Stimulated activated naive CD8-positive, alpha-beta T cell treated with anti-CD3 and anti-CD28 coated beads, Interleukin-15, Interleukin-2, amounts not matched to agents 100 U/mL and 50 U/mL, for 24 hours (primary cell): ENCODE measurements at places on chromosomes 1 and 21.
A peak's percentile ranks its signal among the peaks of the same experiment; 100 is the strongest.

- no peak for DNase-seq
These were observed 92.2 kb downstream of the TBX19 start for GRCh38 chr1:168372861-168373371.

- DNase-seq, result no peak
These were observed 104.8 kb upstream of the SLC45A1 start for GRCh38 chr1:8213136-8213535.

GRCh38 chr21:35179990-35180540, 131.0 kb upstream of the RUNX1 start:
- no peak for DNase-seq

- DNase-seq, result no peak
These were observed 383.9 kb downstream of the PTBP2 start for GRCh38 chr1:97105531-97105930.

DNA sequence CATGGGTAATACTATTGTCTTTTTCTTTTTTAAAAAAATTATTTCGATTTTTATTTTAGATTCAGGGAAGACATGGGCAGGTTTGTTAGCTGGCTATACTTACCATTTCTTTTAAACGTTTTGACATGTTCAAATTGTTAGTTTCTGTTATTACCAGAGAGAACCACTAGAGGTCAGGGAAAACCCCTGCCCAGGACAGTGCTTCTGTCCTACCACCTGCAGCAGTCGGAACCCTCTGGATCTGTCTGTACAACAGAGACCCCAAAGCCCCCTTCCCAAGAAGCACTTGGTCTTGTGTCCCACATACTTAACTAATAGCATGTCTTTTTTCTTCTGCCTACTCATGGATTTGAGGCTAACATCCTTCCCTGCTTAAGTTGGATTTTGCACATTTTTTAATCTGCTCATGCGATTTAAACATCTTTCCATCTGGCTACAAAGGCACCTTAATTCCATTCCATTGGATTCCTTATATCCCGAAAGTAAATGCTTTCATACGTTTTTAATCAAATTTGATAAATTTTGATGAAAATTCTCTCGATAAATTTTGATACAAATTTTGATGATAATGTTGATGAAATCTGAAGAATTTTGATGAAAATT, 10.0 kb upstream of the C1orf115 start:
- DNase-seq, result no peak

GRCh38 chr21:41186755-41187536, 19.0 kb downstream of the BACE2 start:
- DNase-seq, result no peak

DNA sequence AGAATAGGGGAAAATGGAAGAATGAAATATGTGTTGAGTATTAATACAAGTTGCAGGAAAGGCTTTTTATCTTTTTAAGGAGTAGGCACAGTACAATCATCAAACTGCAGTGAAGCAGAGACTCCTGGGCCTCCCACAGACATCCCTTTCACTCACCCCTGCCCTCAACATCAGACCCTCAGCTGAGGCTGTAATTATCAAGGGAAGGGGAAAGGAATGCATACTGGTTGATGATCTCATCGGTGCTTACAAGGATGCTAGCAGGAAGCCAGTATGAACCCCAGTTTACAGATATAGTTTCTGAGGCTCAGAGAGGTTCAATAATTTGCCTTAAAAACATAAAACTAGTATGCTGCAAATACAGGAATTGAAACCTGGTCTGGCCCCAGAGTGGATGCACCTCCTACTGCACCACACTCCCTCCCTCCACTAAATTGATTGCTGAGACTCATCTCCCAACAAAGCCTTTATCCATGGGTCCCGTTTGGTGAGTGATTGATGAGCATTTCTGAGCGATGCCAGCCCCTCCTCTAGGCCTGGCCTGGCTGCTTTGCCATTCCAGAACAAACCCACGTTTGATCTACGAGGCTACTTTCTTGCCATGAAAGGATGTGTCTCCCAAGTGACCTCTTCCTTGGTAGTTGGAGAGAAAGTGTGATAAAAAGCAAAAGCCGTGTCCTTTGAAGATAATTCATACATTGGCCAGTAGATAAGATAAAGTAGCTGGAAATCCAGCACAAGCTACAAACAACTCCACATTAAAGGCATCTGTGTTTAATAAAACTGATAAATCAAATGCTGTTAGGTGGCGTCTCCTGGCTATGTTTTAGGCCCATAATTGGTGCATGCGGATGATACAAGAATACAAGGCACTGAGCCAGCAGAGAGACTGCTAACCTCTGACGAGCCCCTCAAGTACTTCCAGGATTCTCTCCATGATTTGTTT, 233.9 kb upstream of the CAMK1G start:
- DNase-seq, result no peak

DNA sequence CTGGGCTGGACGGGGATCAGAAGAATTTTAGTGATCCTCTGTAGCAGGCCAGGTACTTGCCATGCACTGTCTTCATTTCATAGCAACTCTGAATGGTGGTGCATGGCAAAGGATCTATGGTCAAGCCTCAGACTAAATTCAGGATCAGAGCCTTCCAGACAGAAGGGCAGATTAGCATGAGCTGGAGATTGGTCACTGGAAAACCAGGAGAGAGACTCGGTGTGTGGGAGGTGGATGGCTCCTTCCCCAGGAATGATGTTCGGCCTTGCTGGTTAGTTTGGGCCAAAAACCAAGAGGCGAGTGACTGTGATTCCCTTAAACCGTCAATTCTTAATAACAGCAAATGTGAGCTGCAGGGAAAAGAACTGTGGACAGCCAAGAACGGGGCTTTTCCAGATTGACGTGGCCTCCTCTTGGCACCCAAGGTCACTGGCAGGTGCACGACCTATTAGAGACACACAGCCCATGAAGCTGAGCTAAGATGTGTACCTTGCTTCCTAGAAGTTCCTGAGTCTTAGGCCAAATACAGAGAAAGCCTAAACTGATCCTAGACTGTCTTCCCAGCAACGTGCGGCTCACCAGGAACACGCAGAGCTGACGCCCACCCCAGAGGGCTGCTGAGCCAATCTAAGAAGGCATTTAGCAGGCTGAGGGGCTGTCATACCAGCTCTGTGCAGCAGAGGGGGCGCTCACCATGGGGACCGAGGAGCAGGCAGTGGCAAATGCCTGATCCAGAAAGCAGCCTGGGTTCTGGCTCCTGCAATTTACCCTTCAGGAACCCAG, 18.5 kb downstream of the ALDH4A1 start:
- DNase-seq, result peak; percentile 81

- no peak for DNase-seq
These were observed 152.3 kb upstream of the RGS18 start for GRCh38 chr1:192005976-192006375.

- no peak for DNase-seq
These were observed 179.4 kb downstream of the FMN2 start for GRCh38 chr1:240271081-240271480.

GRCh38 chr1:235951661-235952060, 85.0 kb upstream of the LYST start:
- DNase-seq, result no peak

DNA sequence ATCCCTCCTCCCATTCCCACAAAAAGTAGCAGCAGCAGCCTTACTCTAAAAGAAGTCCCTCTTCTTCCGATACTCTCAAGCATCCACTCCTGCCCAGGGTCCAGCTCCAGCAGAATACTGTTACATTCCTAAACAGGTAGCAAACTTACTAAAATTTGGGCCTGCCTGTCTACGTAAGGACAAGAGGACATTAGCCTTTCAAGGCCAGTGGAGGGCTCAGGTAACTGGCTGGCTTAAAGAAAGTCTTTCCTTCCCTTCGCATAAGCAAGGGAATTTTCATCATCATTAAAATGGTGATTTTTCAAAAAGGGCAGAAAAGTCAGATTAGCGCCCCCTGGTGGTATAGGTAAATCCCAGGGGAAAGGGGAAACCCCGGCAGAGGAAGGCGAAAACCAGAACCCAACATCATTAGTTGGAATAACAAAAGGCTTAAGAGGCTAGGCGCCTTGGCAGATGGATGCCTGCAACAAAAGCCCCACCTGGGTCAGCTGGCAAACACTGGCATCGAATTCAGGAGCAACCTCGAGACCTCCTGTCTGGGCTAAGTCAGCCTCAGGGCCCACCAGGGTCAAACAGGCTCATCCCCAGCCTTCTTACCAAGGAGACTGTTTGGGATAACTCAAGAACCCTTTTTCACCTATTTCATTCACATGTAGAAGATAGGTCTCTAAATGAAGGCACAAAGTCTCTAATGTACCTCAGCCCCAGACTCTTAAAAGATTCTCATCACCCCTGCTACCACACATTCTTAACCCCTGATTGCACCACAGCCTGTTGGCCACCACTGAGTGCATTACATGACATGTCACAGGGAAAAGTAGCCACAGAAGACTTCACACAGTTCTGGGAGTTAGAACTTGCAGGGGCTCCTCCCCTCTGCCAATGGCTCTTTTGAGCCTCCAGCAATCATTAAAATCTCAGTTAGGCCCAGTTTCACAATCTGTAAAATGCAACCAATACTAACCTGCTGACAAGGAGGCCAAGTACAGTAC, 36.7 kb downstream of the ERI3 start:
- DNase-seq, result peak; percentile 59

DNA sequence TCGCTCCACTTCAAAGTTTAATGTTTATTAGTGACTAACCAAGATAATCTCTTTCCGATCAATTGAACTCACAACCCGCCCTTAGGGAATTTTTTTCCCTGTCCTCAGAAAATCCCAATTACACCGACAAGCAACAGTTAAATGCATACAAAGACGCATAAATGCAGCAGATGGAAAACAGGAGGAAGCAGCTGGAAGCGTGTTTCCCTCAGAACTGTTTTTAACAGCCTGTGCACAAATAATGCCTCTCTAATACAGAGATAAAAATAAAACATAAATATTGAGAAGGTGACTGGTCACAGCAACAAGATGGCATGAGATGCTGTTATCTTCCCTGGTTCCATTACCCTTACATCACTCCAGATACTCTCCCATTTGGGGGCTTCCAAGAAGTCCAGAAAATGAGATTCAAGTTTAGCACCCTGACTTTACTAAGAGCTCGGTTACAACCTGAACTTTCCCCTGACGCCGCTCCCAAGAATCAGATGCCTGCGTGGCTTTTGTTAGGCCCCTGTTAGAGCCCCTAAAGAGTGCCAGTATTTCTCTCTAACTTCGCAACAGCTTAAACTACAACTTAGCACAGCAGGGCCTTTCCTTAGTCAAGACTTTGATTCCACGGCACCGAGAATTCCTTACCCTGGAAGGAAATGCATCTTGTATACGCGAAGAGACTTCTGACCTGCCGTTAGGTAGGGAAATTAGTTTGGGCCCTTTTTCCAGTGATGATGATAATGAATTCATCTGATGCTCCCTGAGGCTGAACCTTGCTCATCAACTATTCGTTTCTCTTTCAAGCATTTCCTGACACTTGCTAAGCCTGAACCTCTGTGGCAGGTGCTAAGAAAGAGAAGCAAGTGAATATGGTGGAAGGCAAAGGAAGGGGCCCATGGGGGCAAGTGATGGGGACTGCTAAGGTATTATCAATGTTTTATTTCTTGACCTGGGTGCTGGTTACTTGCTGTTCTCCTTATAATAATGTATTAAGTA, 137.7 kb upstream of the SMYD2 start:
- DNase-seq, result no peak

GRCh38 chr1:8941906-8942305, 3.8 kb upstream of the CA6 start:
- DNase-seq, result no peak

DNA sequence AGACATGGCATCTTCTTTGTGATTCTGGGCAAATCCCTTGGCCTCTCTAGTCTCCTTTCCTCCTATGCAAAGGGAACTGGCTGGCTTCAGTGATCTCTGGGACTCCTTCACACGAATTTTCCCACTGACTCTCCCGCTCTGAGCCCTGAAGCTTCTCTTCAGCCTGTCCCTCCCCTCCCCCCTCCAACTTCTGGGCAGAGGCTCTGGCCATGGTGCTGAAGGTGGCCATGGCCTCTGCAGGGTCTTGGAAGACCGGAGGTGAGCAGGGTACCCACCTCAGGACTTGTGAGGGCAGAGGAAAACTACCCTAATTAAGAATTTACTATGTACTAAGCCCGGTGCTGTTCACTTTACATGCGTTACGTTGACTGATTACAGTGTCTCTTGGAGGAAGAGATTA, 29.4 kb upstream of the POU3F1 start:
- DNase-seq, result no peak

- DNase-seq, result no peak
These were observed 50.3 kb downstream of the HIVEP3 start for GRCh38 chr1:41868241-41868998.

DNA sequence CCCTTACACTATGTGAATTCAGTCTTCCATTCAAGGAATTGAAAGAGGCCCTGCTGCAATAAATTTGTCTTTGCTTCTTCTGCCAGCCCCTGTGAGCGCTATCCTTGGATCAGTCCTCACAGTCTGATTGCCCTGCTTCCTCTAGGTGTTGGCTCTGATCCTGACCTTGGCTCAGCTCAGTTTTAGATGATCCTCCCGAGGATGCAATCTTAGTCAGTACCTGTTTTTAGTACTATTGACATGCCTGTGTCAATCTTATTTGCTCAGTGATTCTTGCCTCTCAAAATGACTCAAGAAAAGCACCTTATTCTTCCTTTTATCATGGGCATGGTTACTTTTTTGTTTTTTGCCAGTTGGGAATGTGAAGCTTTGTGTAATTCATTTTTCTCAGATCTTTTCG, 101.4 kb upstream of the KCNK1 start:
- no peak for DNase-seq

DNA sequence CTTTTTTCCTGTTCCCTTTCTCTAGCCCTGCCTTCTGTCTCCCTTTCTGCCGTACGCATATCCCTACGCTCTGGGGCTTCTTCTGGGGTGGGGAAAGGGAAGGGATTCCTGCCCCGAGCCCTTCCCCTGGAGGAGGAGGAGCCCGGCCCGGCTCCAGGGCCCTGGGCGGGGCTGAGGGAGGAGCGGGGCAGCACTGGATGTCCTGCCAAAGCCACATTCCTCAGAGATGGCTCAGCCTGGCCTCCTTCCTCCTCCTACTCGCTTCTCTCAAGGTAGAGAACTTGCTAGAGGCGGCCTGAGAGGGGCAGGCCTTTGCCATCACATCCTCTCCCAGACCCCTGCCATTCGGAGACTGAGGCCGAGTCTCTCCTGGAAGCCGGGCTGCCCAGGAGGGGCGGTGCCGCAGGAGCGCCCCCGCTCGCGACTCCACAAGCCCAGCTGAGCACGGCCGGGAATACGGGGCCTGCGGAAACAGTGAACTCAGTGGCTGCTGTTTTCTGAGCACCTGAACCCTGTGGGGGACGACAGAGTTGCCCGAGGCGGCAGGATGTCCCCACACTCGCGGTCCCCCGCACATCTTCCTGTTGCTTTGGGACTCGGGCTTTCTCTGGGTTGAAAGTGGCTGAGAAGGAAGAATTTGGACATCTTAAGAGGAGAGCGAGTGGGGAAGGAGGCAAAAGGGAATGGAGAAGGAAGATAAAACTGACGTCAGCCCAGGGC, 12.2 kb downstream of the ADAMTSL4 start:
- DNase-seq, result peak; percentile 75

DNA sequence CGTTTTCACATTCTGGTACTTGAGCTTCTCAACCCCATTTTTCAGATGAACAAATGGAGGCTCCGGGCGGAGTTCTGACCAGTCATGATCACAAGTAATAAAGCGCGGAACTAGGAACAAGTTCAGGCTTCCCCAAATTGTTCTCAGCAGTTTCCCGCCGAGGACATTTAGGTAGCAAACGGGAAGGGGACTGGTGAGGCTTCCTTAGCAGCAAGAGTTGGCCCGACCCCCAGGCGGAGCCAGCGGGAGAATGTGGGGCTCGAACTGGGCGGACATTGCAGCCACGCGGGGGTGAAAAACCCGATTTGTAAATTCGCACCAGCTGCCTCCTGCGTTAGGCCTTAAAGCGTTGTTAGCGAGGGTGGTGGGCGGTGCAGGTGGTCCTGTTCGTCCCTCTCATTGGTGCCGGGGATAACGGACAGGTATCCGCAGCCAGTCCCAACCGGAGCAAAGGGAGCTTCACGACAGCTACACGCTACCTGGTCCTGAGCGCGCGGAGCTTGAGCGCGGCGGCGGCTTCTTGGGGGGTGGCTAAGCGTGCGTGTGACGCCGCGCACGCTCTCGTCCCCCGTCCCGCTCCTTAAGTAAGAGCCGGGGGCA, 15.3 kb downstream of the SEMA6C start:
- DNase-seq, result peak; percentile 86
